Omental fat pad (tissue), 4 donors: ENCODE measurements at places on chromosomes 7 and 10.

GRCh38 chr7:150940431-150941102 lies 37.6 kb downstream of the KCNH2 start:
- DNase-seq, result peak; percentile 8

GRCh38 chr10:21626457-21627161 lies 92.6 kb downstream of the MLLT10 start:
- DNase-seq, result no peak

GRCh38 chr10:3895045-3895631 lies 110.1 kb upstream of the KLF6 start:
- no peak for DNase-seq

- DNase-seq, result no peak
Observed at GRCh38 chr10:50367732-50368131, 116.4 kb upstream of the ASAH2 start.

DNA sequence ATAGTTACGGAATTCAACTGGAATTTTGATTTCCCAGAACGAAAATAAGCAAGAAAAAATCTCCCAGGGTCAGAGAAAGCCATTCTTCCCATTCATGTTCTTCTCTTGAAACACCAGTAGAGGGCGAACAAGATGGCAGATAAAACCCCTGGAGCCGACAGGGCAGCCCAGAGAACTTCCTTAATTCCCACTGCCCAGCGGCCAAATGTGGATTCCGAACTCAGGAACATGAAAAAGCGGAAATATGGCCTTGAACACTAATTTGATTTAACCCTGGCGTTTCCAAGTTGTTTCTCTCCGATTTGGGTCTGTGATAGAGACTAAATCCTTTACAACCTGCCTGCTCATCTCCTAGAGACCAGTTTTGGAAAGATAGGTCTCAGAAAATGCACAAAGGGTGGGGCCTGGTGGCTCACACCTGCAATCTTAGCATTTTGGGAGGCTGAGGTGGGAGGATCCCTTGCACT lies 100.7 kb upstream of the WAC start:
- no peak for DNase-seq

GRCh38 chr7:105790996-105791395 lies 85.4 kb downstream of the ATXN7L1 start:
- no peak for DNase-seq

DNA sequence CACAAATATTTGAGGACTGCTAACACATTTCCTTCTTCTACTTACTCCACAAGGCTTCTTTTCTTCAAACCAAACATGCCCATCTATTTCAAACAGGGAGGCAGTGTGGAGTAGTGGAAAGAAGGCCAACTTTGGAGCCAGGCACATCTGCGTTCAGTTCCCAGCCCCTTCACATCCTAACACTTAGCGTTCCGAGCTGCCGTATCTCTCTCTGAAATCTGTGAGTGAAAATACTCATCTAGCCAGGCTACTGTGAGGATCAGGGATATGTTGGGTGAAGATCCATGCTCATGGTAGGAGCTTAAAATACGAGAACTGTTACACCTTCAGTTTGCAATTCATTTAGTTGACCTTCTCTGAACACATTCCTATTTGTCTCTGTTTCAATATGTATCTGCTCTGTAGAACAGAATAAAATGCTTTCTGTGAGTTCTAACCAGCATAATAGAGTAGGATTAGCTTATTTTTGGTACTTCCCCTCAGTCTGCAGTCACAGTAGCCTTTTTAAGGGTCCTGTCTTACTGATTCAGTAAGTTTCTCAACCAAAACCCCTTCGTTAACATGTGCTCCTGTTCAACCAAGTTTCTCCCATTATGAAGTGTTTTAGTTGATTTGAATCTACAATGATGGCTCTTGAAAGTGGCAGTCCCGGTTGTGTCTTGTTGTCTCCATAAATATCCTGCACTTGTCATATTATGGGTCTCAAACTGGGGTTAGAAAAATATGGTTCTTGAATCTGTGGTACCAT lies 3.3 kb upstream of the MEST start:
- no peak for DNase-seq

- no peak for DNase-seq
Observed at GRCh38 chr10:78203915-78204818, 170.5 kb downstream of the RPS24 start.

- DNase-seq, result no peak
Observed at GRCh38 chr7:72925546-72926120, 738 bp downstream of the POM121 start.

DNA sequence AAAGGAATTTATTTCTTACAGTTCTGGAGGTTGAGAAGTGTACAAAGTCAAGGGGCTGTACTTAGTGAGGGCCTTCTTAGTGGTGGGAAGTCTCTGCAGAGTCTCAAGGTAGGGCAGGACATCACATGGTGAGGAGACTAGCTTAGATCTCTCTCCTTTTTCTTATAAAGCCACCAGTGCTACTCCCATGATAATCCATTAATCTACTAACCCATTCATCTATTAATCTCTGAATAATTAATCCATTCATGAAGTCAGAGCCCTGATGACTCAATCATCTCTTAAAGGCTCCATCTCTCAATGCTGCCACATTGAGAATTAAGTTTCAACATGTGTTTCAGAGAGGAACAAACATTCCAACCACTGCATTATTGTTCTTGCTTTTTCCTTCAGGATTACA lies 64.4 kb upstream of the CSTF2T start:
- no peak for DNase-seq
